Hematopoietic multipotent progenitor cell treated with erythropoietin and hydrocortisone succinate and interleukin-3 and kit ligand, for 17 days (in vitro differentiated cells): ENCODE measurements at places on chromosomes 3 and 15.

GRCh38 chr3:53425936-53426335, 68.5 kb upstream of the CACNA1D start:
- no peak for DNase-seq

DNA sequence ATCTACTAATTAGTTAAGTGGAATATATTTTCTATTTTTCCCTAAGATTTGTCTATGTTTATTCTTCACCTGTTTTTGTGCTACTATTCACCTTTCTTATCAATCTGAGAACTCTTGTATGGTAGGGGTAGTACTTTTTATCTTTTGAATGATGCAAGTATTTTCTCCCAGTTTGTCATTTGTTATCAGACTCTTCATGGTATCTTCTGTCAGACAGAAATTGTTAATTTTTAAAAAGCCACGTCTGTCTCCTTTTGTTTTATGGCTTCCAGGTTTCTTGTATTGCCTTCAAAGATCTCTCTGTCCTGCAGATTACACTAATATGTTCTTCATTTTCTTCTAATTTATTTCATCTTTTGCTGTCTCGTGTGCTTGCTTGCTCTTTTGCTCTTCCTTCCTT, 184.3 kb downstream of the PCCB start:
- DNase-seq = no peak

DNA sequence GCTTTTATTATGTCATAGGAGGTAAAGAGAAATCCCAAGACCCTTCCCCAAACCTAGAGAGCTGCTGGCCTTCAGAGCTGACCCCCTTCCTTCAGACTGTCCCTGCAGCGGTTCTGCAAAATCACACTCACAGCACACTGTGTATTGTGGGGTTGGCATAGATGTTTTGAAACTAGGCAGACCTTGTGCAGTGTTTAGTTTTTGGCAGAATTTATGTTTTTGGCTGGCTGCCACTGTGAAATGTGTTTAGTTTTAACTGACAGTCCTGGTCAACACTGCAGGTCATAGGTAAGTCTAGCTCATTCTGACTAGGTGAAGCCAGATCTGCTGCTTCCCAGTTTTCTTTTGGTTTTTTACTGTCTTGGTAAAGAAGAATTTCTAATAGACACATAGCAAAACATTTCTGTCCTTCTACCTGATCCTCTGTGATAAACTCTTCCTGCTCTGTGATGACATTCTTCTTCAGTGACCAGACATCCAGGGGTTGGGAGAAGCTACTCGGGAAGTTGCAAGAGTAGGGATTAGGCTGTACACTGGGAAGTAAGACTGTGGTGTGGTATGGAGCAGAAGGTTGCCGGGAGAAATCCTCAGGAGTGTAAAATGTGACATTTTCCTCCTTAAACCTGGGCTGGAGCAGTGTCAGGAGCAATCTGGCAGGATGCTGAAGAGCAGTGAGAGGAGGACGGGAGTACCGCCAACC, 209.6 kb upstream of the MCTP2 start:
- DNase-seq = no peak

DNA sequence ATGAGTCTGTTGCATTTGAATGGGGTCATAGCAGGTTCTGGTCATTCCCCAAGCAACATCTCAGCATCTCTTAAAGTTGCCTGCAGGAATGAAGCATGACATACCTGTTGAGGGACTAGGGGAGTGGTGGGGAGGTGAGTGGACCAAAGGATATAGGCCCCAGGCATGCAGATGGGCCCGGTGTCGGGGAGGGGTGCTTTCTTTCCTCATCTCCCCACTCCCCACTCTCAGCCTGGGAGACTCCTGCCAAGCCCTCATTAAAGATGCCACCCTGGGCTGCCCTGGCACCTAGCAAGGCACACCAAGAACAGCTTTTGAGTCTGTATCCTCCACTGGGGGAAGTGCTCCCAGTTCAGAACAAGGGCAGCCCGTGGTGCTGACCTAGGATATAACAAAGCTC, 54.2 kb downstream of the GRIP2 start:
- no peak for DNase-seq

DNA sequence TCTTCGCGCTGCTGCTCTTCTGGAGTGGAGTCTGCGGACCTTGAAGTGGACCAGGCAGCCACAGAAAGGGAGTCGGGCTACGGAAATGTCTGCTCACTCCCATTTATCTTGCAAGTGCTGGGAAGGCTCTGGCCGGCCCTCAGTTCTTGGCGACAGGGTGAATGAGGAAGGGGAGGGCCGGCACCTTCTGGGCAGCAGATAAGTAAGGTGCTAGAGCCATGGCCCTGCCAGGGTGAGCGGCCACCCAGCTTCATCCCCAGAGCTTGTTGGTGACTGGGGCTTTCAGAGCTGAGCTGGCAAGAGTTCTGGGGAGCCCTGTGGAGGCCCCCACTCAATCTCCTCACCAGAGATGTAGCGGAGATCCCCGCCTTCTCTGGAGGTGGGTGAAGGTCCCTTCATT, 103.5 kb downstream of the ASB7 start:
- no peak for DNase-seq

DNA sequence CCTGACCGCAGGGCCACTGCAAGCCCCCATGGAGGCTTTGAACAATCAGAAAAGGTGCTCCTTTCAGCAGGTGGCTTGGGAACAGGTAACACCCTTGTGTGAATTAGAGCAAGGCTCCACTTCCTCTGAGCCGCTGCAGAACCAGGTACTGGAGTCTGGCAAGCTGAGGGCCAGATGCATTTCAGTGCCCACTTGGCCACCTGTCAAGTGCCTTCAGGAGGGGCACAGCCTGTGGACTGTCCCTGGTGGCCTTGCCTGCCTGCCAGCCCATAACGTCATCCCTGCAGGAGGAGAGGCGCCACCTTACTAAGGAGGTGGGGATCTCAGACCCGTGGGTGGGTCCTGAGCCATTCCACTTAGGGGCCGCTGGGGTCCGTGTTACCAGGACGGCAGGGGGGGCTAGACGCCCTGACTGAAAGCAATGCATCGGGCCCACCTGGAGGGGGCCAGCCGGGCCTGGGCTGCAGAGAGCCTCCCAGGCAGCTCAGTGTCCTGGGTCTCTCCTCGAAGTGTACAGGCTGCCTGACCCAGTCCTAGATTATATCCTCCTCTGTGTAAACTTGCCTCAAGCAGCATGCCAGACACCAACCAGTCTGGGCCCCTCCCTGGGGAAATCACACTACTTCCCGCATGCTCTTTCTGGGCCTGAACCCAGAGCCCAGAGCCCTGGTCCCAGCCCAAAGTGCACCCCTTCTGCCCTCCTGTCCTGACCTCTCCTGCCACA, 16.1 kb downstream of the SPTBN5 start:
- DNase-seq = no peak

DNA sequence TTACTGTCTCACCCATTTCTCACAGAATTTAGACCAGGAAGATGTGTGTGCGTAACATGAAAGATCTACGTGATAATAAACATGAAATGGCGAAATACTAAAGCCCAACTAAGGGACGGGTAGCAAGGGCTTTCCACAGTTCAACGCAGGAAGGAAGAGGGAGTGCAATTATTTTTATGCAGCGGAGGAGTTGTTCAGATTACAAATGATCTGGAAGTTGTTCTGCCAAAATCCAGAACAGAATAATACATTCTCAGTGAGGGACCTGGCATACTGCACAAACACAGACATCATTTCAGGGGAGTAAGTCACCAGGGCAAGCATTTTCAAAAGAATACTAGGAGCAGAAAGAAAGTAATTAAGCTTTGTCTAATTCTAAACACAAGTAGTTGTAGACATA, 133.6 kb upstream of the RAP2B start:
- DNase-seq = peak; percentile 58

GRCh38 chr3:14204515-14205284, 26.1 kb downstream of the LSM3 start:
- DNase-seq = no peak

GRCh38 chr3:82676356-82677026, 915.0 kb upstream of the GBE1 start:
- DNase-seq = no peak

DNA sequence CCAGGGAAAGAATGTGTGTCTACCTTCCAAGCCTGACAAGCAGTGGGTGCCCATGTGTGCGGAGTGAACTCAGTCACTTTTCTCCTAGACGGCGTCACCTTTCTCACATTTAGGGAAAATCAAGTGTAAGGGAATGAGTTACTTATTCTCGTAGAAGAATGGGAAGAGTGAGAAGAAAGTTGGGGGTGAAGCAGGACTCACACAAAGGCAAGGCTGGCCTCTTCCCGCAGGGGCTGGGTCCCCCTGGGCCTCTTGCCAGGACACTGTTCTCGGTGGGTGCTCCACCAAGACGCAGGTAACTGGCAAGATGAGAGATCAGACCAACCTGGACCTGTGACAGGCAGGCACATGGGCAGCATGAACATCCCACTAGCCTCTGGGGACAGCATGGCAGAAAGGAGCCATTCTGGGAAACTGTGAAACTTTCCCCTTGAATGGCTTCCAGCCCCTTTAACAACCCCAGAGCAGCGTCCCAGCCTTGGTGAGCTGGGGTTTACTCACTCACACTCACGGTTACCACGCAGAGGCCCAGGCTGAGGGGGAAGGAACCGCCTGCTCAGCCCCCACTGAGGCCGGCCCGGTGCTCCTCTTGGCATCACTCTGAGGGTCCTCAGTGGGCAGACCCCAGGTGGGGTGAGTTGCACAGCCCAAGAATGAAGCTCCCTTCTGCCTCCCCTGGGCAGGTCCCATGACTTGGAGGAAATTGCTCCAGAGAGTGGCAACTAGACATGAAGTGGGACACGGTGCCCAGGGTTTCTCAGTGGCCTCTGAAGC, 15.0 kb upstream of the SRP14 start:
- DNase-seq = no peak

DNA sequence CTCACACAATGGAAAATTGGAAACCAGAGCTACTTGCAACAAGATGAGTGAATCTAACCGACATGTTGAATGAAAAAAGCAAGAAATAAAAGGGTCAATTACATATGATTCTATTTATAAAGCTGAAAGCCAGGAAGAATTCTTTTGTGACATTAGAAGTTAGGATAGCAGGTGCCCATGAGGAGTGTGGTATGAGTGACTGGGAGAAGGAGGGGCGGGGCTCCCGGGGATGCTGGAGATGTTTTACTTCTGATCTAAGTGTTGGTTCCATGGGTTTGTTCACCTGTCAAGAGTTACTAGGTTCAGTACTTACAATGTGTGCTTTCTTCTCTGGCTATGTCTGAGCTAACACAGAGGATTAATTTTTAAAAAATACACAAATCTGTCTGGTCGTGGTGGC, 60.8 kb downstream of the NSMCE3 start:
- DNase-seq = no peak

GRCh38 chr3:59450946-59451763, 401.3 kb upstream of the CFAP20DC start:
- DNase-seq = no peak

DNA sequence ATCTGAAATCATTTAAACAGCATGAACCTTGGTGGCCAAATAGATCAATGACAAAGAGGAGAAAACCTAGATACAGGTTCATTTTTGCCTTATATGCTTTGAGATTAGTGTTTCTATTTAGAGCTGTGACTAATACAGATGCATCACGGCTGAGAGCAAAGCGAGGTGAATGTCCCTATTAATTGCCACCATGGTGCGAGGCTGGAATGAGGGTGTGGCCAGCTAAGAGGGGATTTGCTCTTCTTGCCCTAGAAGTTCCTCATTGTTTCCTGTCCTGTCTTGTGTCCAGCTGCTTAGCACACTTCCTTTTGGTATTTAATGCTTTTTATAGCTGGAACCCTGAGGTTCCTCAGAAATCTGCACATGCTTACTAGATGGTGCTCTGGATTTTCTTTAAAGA, 339.1 kb upstream of the RGMA start:
- no peak for DNase-seq

- DNase-seq = no peak
These were observed 89.9 kb upstream of the MEF2A start for GRCh38 chr15:99475754-99476412.

DNA sequence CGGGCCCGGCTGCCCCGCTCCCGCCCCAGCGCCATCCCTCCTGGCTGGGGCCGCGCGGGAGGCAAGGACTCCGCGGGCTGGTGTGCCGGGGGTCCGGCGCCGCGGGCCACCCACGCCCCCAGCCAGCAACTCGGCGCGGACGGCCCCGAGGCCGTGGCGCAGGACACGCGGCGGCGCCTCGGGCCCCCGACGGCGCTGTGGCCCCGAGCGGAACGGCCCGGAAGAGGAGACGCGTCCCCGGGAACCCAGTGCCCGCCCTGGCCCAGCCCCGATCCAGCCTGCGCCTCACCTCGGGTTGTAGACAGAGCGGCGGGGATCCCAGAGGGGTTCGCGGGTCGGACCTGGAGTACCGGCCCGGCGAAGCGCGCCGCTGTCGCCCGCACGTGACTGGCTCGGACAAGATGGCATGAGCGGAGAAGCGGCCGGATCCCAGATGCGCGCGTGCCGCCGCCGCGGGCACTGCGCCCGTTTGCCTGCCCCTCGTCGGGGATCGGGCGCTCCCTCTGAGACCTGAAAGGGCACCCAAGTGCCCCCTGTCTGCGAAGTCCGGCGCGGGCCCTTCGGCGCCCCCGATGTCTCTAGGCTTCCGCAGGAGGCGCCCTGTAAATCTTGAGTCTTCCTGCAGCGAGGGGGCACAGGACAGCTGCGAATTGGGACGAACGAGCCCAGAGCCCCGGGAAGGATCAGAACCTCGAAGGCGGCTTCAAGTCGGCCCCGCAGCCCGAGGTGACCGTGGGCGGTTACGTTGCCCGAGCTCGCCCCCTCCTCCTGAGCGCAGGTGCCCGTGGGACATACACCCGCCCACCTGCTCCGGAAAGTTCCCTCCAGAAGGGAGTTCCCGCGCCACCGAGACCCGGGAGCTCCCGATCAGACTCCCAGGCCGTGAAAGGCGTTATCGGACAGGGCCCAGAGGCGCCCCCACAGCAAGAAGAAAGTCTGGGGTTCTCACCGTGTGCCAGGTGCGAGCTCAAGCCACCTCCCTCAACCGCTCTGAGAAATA, 598 bp upstream of the SFMBT1 start:
- DNase-seq = peak; percentile 32

DNA sequence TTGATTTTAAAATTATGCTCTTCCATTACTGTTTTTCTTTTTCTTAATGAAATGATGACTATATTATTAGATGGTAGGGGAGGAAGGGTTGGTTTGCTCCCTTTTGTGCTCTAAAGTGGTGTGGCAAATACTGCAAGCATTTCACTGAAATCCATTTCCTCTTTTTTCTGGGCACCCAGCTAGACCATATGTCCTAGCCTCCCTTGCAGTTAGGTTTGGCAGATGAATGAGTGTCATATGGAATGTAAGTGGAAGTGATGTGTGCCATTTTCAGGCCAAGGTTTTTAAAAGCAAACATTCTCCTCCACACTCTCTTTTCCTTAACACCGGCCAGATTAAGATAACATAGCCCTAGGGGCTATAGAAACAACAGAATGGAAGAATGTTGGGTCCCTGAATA, 363.0 kb downstream of the FGF12 start:
- no peak for DNase-seq

GRCh38 chr3:126486360-126486847, 10.7 kb upstream of the ZXDC start:
- DNase-seq = no peak
